Urinary bladder (tissue), 4 donors: ENCODE measurements at places on chromosomes 5 and 9. TPM values are rescaled to one million over a fixed set of nuclear protein-coding genes. Genes with fewer than 3 reads are reported as not detected.

CATSPER3 gene
- total RNA-seq = not detected

ZNF474 gene
- total RNA-seq = 0.21 TPM

LRRC19 gene
- total RNA-seq = 0.11 TPM

IL5 gene
- not detected for total RNA-seq

FRMD3 gene
- 10.8 TPM for total RNA-seq

MARCOL gene
- total RNA-seq = not detected

SLC34A1 gene
- total RNA-seq = not detected
